ENCODE measurements at places on chromosomes 7 and 10.

DNA sequence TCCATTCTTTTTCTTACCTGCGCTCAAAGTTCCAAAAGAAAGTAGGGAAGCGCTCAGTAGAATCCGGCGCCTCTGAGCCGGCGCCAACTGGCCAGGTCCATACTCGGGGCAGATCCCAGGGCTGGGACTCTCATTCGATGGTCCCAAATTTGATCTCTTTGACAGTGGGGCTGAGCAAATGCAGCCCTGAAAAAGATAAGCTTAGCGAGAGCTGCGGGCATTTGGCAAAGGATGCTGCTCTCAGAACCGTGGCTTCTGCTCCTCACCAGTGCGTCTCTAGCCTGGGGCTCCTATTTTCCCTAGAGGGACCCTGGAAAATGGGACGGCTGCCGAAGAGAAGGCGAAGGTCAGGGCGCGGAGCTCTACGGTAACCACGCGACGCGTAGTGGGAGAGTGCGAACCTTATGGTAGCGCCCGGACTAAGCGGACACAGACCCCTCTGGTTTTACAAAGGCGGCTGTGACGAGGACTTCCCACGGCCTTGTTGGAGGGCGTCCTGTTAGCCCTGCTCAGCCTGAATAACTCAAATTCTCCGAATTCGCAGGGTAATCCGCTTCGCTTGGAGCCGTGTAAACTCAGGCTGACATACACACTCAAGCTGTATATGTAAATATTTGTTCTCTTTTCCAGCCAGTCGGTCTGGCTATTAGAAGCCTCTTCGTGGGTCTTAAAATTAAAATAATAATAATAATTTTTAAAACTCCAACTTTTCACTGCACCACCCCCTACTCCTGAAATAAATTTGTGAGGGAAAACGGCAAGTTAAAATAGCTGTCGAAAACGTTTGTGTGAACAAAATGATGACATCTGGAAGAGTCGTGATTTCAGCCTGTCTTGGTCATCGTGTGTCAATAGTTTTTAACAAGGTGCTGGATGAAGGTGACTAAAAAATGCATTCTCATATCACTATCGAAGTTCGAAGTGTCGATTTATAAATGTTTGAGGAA is 869 bp upstream of the TBX20 start:
- DNase-seq, result no peak

- no peak for DNase-seq
These were observed 42.1 kb upstream of the MKLN1 start for GRCh38 chr7:131285556-131285955.

- no peak for DNase-seq
These were observed 64.9 kb downstream of the MYOF start for GRCh38 chr10:93417266-93417665.

- no peak for DNase-seq
These were observed 10.2 kb upstream of the ZFYVE27 start for GRCh38 chr10:97726636-97727178.
